ENCODE measurements at places on chromosomes 3 and 15.

- H3K4me1 ChIP-seq: peaks cover 14% of the 10 kb centered on the region
- DNase-seq: no peak
- H3K4me3 ChIP-seq: no peak overlapping the region
- H3K27ac ChIP-seq: no peak overlapping the region
Observed at GRCh38 chr3:73401059-73401458, 223.7 kb downstream of the PDZRN3 start.

DNA sequence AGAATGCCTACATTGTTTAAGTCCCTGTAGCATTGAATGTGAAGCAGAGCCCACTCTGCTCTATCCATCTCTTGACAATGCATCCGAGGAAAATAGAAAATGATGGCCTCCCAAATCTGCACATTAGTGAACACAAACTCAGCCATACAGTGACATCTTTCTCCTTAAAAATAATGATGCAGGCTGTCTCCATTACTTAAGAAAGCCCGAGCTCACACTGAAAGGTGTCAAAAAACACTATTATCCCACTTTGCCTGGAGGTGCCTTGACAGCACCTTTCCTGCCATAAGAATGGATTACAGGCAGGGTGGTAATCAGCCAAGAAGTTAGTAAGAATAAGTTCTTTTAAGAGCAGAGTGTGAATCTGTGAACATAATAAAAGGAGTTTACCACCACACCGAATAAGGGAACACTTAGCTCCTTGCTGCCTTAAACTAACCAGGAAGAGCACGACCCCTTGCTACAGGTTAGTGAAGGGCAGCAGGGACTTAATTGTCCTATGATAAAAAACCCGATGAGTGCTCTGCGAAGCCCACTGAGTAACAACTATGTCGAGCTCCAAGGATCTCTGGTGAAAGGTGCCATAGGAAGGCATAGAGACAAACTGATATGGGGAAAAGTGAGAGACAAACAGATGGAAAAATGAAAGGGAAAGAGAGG, 123.2 kb upstream of the TUSC7 start:
- no peak overlapping the region for H3K27ac ChIP-seq
- H3K4me1 ChIP-seq: no peaks in the 10 kb centered on the region
- H3K27me3 ChIP-seq: peaks cover 2% of the 10 kb centered on the region
- no peak overlapping the region for H3K4me3 ChIP-seq

- no peak overlapping the region for H3K27ac ChIP-seq
- no peak overlapping the region for H3K4me3 ChIP-seq
- peaks cover 21% of the 10 kb centered on the region for H3K4me1 ChIP-seq
- DNase-seq: no peak
- no peaks in the 10 kb centered on the region for H3K27me3 ChIP-seq
Observed at GRCh38 chr3:152322756-152323155, 54.0 kb downstream of the MBNL1 start.

- H3K27ac ChIP-seq: no peak overlapping the region
- no peaks in the 10 kb centered on the region for H3K27me3 ChIP-seq
- no peak for DNase-seq
- H3K4me3 ChIP-seq: no peak overlapping the region
- H3K36me3 ChIP-seq: peaks cover 4% of the 10 kb centered on the region
Observed at GRCh38 chr15:76391847-76392246, 55.3 kb downstream of the ISL2 start.

GRCh38 chr15:41562784-41563198, 3.8 kb downstream of the TYRO3 start:
- H3K27me3 ChIP-seq: peaks cover 14% of the 10 kb centered on the region
- no peaks in the 10 kb centered on the region for H3K36me3 ChIP-seq
- H3K4me1 ChIP-seq: peaks cover 28% of the 10 kb centered on the region
- H3K27ac ChIP-seq: no peak overlapping the region
- DNase-seq: no peak

- H3K27ac ChIP-seq: no peak overlapping the region
- peak overlapping the region; percentile 83 for H3K4me3 ChIP-seq
- no peaks in the 10 kb centered on the region for H3K4me1 ChIP-seq
- no peaks in the 10 kb centered on the region for H3K36me3 ChIP-seq
- DNase-seq: peak; percentile 40
- peaks cover 11% of the 10 kb centered on the region for H3K27me3 ChIP-seq
Observed at GRCh38 chr15:66701422-66702034, 508 bp upstream of the SMAD6 start.

DNA sequence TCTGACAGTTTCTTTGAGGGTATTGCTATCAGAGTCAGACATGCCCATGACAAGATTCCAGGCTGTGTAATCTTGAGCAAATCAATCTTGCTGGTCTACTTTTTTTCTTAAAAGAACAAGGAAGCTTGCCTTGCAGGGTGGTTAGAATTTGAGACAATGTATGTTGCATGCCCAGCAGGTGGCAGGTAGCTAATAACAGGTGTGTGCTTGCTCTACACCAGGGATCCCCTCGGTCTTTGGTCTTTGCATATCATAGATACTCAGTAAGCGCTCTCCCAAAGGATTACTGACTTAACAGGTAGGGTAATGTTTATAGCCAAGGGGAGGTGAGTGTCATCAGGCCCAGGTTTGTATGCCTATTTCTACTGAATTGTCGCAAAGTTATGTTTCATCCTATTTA, 37.3 kb downstream of the CACNA1D start:
- no peak overlapping the region for H3K27ac ChIP-seq
- no peaks in the 10 kb centered on the region for H3K36me3 ChIP-seq
- H3K27me3 ChIP-seq: no peaks in the 10 kb centered on the region
- H3K4me3 ChIP-seq: no peak overlapping the region
- H3K4me1 ChIP-seq: peaks cover 31% of the 10 kb centered on the region
- no peak for DNase-seq

- H3K4me3 ChIP-seq: no peak overlapping the region
- no peaks in the 10 kb centered on the region for H3K27me3 ChIP-seq
- H3K36me3 ChIP-seq: peaks cover 9% of the 10 kb centered on the region
- DNase-seq: no peak
- peaks cover 19% of the 10 kb centered on the region for H3K4me1 ChIP-seq
- no peak overlapping the region for H3K27ac ChIP-seq
Observed at GRCh38 chr3:130411320-130411719, 65.8 kb downstream of the COL6A5 start.

DNA sequence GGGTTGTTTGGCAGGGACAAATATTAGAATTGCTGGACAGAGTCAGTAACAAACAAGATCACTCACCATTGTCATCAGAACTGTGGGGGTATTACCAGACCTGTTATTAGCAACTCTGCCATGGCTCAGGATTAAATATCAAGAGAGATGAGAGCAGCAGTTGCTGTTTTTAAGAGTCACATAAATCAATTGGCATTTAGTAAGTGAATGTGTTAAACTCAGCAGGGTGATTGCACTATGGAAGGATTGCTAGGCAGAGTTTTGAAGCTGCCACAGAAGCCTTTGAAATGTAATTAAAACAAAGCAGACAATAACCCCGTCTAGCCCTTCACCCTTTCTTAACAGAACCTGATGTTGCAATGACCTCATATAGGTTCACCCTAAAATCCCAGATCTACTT, 238.8 kb downstream of the GAP43 start:
- no peak overlapping the region for H3K27ac ChIP-seq
- peaks cover 9% of the 10 kb centered on the region for H3K4me1 ChIP-seq
- no peak for DNase-seq
- H3K4me3 ChIP-seq: no peak overlapping the region
- H3K27me3 ChIP-seq: peaks cover 2% of the 10 kb centered on the region
- H3K36me3 ChIP-seq: no peaks in the 10 kb centered on the region

GRCh38 chr3:190183121-190183520, 62.4 kb upstream of the P3H2 start:
- H3K36me3 ChIP-seq: no peaks in the 10 kb centered on the region
- no peak overlapping the region for H3K4me3 ChIP-seq
- DNase-seq: no peak
- H3K4me1 ChIP-seq: peaks cover 3% of the 10 kb centered on the region

DNA sequence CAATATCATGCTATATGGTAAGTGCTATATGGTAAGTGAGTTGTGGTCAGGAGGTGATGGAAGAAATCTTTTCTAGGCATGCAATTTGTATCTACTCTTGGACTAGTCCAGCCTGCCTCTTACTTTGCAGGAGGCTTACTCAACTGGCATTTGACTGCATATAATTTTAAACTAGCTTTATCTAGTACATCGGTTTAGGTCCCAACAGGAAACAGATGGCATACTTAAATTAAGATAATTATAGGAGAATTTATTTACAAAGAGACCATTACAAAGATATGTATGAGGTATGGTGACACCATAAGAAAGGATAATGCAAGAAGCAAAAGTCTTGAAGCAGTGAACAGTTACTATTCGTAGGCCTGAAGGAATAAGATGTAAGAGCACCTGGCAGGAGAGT, 7.8 kb downstream of the SLC28A2 start:
- no peak overlapping the region for H3K4me3 ChIP-seq
- H3K27me3 ChIP-seq: no peaks in the 10 kb centered on the region
- H3K4me1 ChIP-seq: no peaks in the 10 kb centered on the region
- no peaks in the 10 kb centered on the region for H3K36me3 ChIP-seq
- DNase-seq: no peak

GRCh38 chr15:74620636-74621545, 5.3 kb downstream of the CLK3 start:
- peak overlapping the region; percentile 94 for H3K27ac ChIP-seq
- H3K4me1 ChIP-seq: peaks cover 28% of the 10 kb centered on the region
- H3K27me3 ChIP-seq: peaks cover 20% of the 10 kb centered on the region
- peak overlapping the region; percentile 57 for H3K4me3 ChIP-seq
- peaks cover 3% of the 10 kb centered on the region for H3K36me3 ChIP-seq
- peak; percentile 73 for DNase-seq

GRCh38 chr15:75449585-75450306, 1.7 kb downstream of the SIN3A start:
- no peaks in the 10 kb centered on the region for H3K36me3 ChIP-seq
- H3K27me3 ChIP-seq: peaks cover 14% of the 10 kb centered on the region
- DNase-seq: no peak
- H3K27ac ChIP-seq: peak overlapping the region; percentile 82
- H3K4me1 ChIP-seq: peaks cover 2% of the 10 kb centered on the region

- H3K27me3 ChIP-seq: peaks cover 5% of the 10 kb centered on the region
- H3K36me3 ChIP-seq: no peaks in the 10 kb centered on the region
- H3K27ac ChIP-seq: peak overlapping the region; percentile 55
- DNase-seq: peak; percentile 61
Observed at GRCh38 chr15:99123713-99124451, 19.0 kb downstream of the SYNM start.

DNA sequence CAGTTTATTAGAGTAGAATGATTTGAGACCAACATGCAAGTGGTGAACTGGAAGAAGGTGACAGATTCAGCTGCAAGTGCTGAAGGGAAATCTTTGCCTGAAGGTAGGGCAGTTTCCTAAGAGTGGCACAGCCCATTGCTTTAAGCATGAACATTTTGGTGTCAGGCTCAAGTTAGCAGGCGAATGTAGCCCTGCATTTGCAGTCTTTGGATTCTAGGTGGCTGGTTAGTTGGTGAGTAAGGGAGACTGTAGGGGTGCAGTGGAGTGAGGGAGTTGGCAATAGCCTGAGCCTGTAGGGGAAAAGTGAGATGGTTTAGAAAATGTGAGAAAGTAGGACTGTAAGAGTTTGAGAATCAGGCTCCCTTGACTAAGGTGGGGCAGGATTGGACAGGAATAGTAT, 29.7 kb downstream of the UBE2E2 start:
- H3K4me1 ChIP-seq: peaks cover 4% of the 10 kb centered on the region
- no peak for DNase-seq
- H3K4me3 ChIP-seq: no peak overlapping the region
- no peaks in the 10 kb centered on the region for H3K27me3 ChIP-seq
- H3K27ac ChIP-seq: no peak overlapping the region

DNA sequence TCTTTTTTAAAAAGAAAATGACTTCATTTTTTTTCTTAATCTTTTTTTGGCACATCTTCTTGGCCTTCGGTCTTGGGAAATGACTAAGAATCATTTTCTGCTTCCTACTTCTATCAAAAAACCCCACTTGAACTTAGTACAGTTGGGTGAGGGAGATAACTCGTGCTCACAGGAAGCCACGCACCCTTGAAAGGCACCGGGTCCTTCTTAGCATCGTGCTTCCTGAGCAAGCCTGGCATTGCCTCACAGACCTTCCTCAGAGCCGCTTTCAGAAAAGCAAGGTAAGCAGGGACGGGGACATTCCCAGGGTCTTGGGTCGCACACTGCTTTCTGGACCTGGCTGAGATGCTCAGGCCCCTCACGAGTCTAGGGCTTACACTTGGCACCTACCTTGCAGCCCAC, at the start of gene CCR4:
Gene CCR4, plus strand, starts transcription at position 235 of the 402 bp plus-strand sequence. CDS start 1,779 bp downstream, outside the sequence.
- H3K36me3 ChIP-seq: no peaks in the 10 kb centered on the region
- DNase-seq: no peak
- no peak within 1 kb of the TSS for H3K4me3 ChIP-seq

GRCh38 chr3:38627956-38628355, 21.5 kb downstream of the SCN5A start:
- DNase-seq: peak; percentile 67
- no peak overlapping the region for H3K27ac ChIP-seq
- peaks cover 2% of the 10 kb centered on the region for H3K27me3 ChIP-seq
- H3K36me3 ChIP-seq: no peaks in the 10 kb centered on the region
- H3K4me3 ChIP-seq: no peak overlapping the region

- no peaks in the 10 kb centered on the region for H3K36me3 ChIP-seq
- peaks cover 3% of the 10 kb centered on the region for H3K27me3 ChIP-seq
- H3K4me3 ChIP-seq: no peak overlapping the region
- no peak for DNase-seq
Observed at GRCh38 chr3:53084310-53085001, 38.6 kb upstream of the SFMBT1 start.

DNA sequence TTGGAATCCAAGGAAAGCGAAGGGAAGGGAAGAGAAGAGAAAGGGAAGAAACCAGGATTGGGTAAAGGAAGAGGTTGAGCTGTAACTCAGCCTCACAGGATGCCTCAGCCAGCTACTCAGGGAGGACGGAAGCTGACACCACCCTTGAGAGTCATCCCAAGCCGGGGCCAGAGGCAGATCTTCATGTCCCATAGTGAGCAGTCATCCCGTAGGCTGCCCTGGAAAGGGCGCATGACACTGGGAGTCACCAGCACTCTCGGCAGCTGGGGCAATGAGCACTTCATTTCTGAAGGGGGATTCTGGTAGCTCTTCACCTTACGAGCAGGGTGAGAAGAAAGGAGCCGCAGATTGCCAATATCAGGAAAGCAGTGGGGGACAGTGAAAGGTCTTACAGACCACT, 60.1 kb upstream of the PCSK6 start:
- H3K4me3 ChIP-seq: no peak overlapping the region
- peaks cover 5% of the 10 kb centered on the region for H3K27me3 ChIP-seq
- no peak for DNase-seq

- H3K4me1 ChIP-seq: no peaks in the 10 kb centered on the region
- DNase-seq: no peak
- H3K27me3 ChIP-seq: peaks cover 1% of the 10 kb centered on the region
- H3K4me3 ChIP-seq: no peak overlapping the region
- no peaks in the 10 kb centered on the region for H3K36me3 ChIP-seq
Observed at GRCh38 chr15:94225616-94226015, 5.7 kb upstream of the MCTP2 start.
